ENCODE measurements at places on chromosomes 5 and 9.

- no peak for DNase-seq
These were observed 6.8 kb upstream of the AMACR start for GRCh38 chr5:34014626-34015025.

GRCh38 chr5:11797132-11797531 is 107.1 kb downstream of the CTNND2 start:
- no peak for DNase-seq

- DNase-seq: peak; percentile 71
These were observed 89.9 kb upstream of the TXNDC8 start for GRCh38 chr9:110427497-110428104.

DNA sequence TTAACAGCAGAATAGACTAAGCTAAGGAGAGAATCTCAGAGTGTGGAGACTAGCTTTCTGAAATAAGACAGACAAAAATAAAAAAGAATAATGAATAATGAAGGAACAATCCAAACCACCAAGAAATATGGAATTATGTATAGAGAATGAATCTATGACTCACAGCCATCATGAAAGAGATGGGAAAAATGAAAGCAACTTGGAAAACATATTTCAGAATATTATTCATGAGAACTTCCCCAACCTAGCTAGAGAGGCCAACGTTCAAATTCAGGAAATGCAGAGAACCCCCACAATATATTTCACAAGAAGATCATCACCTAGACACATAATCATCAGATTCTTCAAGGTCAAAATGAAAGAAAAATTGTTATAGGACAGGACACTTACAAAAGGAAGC is 349.0 kb upstream of the MPDZ start:
- no peak for DNase-seq

- DNase-seq: no peak
These were observed 93.4 kb downstream of the ANKH start for GRCh38 chr5:14777932-14778791.

GRCh38 chr5:54310433-54311175 is at the start of gene ARL15:
Gene ARL15, minus strand, starts transcription at chr5:54310573.
- DNase-seq: peak; percentile 99

- peak; percentile 52 for DNase-seq
These were observed 207.0 kb downstream of the MEF2C start for GRCh38 chr5:88675708-88676636.

DNA sequence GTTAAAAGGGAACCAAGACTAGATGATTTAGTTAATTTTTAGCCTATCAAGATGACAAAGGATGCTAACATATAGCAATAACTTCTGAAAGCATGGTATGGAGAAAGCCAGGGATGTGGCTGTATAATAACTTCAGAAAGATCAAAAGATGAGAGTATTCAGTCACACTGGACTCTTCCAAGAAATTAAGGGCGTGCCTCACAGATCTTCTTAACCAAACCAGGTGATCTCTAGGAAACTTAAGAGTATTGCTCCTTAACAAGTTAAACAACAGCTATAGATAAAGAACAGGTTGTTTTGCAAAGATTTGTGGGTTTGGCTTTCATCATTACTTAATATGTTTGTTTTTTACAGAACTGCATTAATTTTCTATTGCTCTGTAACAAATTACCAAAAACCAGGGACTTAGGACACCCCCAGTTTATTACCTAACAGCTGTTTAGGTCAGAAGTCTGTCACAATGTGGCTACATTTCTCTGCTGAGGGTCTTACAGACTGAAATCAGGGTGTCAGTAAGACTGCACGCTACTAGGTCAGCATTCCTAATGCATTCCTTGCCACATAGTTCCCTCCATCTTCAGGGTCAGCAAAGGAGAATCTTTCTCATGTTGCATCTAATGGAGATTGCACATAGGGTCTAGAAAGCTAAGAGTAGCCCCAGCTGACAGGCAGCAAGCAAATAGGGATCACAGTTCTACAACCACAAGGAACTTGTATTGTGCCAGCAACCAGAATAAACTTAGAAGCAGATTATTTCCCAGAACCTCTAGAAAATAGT is 113.8 kb downstream of the WDR70 start:
- DNase-seq: no peak

DNA sequence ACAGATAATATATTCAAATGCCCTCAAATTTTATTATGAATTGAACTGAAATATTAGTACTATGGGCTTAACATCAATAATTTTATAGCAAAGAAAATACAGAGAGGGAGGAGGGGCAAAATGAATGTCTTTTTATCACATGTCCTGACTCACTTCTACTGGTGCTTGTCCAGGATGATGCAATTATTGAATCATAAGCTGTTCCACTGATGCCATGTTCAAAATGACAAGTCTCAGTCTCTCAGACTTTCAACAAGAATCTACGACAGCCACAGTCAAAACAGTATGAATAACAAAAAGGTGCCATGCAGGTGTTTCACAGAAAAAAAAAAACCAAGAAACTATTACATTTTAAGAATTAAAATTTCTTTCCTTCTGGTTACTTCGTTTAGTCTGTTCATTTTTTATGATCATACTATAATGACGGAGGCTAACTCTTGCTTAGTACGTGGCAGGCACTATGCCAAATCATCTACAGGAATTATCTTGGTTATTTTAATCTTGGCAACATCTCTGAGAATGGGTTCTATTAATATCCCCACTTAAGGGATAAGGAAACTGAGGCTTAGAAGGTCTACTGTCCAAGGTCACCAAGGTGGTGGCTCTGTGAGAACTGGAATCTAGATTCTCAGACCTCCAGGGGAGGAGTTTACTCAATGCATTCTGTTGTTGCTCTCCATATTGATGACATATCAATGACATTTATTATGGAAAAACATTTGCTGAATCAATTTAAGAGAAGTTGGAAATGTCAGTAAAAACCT is 61.5 kb downstream of the NR3C1 start:
- no peak for DNase-seq

GRCh38 chr9:136900988-136901515 is 14.7 kb downstream of the TRAF2 start:
- DNase-seq: no peak

- DNase-seq: no peak
These were observed 86.1 kb downstream of the ARL15 start for GRCh38 chr5:54224103-54224826.

DNA sequence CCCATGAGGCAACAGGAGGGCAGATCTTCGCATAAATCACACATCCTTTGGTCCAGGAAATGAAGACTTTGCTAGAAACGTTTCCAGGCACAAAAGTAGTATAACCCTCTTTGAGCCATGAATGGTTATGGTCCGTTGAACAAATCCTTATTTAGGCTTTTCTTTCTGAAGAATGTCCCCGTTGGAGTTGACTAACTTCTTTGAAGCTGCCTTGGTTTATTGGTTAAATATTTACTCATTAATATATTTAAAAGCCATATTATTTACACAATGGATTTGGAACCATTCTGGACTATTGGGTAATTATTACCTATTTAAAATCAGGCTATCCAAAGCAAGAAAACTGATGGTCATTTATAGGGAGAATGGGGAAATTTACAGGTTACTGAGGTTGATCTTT is 347.6 kb upstream of the SLC30A5 start:
- no peak for DNase-seq

GRCh38 chr5:55533521-55534435 is 986 bp downstream of the PLPP1 start:
- no peak for DNase-seq

- peak; percentile 31 for DNase-seq
These were observed 48.4 kb downstream of the EXOSC2 start for GRCh38 chr9:130741831-130742449.

GRCh38 chr9:99782962-99783718 is 38.5 kb upstream of the NR4A3 start:
- DNase-seq: no peak

DNA sequence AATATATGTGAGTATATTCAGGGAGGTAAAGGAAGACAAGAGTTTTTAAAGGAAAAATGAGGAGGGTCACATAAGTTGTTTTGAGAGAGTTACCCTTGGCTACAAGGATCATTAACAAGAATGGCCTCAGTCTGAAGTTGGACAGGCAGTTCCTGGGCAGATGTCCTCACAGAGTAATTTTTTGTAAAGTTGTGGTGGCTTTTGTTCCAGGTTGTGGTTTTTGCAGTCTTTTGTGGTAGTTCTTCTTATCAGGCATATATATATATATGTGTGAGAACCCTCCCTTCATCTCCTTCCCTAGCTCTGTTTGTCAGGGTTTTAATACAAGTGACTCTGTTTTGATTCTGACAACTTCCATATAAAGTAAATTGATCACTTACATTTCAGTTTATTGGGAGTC is 60.0 kb downstream of the CSNK1G3 start:
- no peak for DNase-seq

GRCh38 chr5:42235837-42236236 is 187.4 kb upstream of the GHR start:
- no peak for DNase-seq

DNA sequence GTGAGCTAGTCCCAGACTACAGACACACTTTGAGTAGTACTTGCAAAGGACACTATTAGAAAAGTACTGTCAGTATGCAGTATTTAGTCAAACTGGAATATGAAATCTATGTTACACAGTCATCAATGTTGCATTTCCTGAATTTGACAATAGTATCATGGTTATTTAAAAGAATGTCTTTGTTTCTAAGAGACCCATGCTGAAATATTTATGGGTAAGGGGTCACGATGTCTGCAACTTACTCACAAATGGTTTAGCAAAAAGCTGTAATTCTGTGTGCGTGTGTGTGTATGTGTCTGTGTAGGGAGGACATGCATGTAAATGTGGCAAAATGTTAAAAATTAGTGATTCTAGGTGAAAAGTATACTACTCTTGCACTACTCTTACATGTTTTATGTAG is 105.6 kb downstream of the GOLPH3 start:
- DNase-seq: no peak

- DNase-seq: no peak
These were observed 4.7 kb downstream of the URM1 start for GRCh38 chr9:128375865-128376264.

DNA sequence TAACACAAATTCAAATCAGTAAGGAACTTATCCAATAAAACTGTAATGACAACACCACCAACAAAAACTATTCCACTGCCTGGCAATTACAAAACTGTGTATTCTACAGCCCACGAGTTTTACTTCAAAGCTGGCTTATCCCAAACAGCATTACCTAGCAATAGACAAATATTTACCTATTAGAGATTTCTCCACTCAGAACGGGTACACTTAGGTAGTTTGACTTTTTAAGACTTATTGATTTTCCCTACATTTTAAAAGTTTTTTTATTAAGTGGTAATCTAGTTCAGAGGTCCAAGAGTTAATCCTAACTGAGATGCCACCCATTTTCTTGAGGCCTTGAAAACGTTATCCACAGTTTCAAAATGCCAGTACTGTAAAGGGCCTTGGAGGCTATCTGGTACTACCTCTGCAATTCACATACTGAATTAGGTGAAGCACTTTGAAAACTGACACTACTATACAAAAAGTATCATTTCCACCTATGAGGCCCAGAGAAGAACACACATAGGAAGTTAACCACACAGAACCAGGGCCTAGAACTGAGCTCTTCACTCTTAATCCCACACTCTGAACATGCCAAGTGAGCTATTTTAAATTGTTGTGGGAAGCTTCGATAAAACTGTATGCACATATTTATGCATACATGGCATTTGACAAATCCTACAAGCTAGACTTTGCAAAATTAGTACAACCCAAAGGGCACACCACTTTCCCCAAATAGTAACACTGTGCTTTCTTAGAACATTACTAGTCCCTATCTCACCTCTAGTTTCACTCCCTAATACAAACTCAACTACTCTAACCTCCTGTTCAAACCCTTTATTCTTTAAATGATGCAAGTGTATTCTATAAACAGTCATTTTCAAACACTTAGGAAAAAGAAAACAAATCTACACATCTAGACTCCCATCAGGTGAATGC is 2.1 kb downstream of the NADK2 start:
- no peak for DNase-seq

DNA sequence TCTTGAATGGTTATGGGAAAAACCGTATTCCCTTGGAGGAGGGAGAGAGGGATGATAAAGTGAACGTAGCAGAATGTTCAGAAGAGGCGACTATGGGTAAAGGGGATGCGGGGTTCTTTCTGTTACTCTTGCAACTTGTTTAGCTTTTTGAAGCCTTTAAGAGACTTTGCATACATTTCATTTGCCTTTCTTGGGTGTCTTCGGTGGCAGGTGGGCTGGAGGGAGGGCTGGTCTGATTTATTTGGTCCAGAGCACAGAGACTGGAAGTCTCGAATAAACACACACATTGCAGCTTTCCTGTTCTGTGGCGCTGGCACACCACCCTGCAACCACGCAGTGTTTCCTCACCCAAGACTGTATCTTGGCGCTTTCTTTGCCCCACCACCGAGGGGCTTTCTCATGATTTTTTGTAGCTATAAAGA is 23.2 kb downstream of the TTF1 start:
- DNase-seq: no peak

DNA sequence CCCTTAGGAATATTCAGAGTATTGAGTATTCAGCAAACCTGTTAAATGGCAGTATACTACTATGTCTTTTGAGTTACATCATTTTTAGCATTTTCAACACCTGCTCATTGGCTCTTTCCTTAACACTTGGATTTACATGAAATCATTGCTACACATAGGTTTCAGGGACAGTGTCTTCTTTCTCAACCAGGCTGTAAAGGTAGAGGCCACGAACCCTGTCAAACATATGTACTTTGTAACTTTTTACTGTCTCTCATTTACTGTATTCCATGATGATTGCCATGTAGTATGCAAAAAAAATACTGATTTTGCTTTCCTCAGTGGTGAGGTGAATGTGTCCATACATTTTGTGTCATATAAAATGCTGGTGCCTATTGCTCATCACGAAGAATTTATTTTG is 264.4 kb downstream of the SLCO4C1 start:
- no peak for DNase-seq

DNA sequence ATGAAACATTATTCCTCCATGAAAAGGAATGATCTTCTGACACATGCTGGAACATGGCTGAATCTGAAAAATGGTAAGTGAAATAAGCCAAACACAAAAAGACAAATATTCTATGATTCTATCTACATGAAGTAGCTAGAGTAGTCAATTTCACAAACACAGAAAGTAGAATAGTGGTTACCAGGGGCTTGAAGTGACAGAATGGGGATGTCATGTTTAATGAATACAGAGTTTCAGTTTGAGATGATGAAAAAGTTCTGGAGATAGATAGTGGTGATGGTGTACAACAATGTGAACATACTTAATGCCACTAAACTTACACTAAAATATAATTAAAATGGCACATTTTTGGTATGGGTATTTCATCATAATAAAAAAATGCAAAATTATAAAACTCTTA is 18.3 kb downstream of the RLN2 start:
- no peak for DNase-seq

- no peak for DNase-seq
These were observed 8.6 kb downstream of the SLC6A3 start for GRCh38 chr5:1436681-1437080.

GRCh38 chr5:56914678-56915077 is 5.3 kb downstream of the SETD9 start:
- no peak for DNase-seq

DNA sequence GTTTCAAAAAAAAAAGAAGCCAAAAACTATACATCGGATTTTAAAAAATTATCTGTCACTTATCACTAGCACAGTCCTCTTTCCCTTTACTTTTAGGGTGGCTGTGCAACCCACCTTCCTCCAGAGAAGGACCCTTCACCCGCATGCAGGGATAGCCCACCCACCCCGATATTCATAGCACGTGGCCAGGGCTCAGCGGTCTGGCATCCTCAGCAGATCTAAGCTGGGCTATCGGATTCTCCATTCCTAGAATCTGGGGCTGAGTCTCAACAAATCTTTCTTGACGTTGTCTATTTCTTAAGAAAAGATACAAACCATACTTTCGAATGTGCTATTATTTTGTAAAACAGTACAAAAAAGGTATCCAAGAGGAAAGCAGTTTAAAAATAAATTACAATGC is 70.9 kb downstream of the MYO10 start:
- no peak for DNase-seq

All from activated CD4-positive, alpha-beta T cell treated with anti-CD3 and anti-CD28 coated beads for 36 hours (primary cell).